Activated naive CD4-positive, alpha-beta T cell treated with anti-CD3 and anti-CD28 coated beads for 36 hours (primary cell): ENCODE measurements at places on chromosomes 5 and 9.
A peak's percentile ranks its signal among the peaks of the same experiment; 100 is the strongest.

DNA sequence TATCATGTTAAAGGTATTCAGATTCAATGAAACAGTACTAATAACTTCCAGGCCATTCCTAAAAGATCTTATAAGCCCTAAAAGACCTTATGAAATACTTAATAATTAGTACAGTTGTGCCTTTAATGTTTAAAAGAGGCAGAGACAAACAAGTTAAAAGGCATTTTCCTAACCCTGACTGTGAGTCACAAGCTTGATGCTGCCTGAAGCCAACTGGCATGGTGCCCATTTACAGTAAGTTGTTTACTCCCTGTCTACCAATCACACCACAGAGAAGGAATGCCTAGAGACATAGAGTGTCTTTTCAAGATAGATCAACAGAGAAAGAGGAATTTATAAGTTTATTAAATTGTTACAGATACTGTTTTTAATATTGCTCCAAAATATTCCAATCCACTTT lies 47.8 kb downstream of the NR3C1 start:
- peak; percentile 60 for DNase-seq

DNA sequence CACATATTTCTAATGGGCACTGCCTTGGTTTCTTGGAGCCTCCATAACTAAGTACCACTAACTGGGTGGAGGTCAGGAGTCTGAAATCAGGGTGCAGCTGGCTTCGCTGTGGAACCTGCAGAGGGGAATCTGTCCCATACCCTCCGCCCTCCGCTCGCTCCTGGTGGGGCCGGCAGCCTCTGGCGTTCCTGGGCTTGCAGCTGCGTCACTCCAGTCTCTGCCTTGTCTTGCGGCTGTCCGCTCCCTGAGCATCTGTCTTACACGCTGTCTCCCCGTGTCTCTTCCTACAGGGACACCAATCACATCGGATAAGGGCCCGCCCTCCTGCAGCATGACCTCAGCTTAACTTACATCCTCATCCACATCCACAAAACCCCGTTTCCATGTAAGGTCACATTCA lies 45.4 kb downstream of the NTNG2 start:
- DNase-seq = no peak

DNA sequence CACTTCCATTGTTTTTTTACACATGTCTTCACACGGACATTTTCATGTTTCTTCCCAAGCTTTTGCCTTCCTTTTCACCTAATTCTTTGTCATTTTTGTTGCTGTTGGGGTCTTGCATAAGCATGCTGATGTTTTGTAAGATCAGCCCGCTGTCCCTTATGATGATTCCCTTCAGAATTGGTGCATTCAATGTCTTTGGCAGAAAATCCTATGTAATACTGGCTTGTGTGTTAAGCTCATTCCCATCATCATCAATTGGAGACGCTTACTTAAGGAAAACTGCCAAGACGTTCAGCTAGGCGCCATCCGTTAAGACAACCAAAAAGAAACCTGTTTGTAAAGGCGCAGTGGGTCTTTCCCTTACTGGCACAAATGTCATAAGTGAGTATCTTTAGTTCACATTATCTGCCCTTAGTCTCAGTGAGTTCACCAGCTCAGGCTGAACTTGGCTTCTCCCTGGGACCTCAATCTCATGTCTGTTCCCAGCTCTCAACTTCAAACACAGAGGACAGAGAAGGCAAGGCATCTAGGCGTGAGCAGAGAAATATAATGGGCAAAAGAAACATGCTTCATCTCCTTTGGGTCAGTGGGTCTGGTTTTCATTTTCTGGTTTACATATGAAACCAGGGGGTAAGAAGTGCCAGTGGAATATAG lies 97.9 kb downstream of the EFNA5 start:
- DNase-seq = no peak

DNA sequence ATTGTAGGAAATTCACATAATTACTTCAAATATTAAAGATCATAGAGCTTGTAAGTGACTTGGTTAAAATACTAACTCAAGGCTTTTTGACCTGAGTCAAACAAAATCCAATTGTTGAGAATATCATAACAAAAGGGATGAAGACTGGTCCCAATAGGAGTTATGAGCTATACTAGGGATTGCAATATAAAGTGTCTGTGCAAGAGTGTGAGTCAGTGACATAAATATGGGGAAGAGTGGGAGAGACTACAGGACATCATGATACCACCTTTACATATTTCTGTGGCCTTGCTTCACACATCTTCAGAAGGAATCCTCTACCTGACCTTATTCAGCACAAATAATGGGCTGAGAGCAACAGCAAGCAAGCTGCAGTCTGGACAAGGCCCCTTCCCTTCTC lies 180.9 kb upstream of the SLC24A2 start:
- no peak for DNase-seq

DNA sequence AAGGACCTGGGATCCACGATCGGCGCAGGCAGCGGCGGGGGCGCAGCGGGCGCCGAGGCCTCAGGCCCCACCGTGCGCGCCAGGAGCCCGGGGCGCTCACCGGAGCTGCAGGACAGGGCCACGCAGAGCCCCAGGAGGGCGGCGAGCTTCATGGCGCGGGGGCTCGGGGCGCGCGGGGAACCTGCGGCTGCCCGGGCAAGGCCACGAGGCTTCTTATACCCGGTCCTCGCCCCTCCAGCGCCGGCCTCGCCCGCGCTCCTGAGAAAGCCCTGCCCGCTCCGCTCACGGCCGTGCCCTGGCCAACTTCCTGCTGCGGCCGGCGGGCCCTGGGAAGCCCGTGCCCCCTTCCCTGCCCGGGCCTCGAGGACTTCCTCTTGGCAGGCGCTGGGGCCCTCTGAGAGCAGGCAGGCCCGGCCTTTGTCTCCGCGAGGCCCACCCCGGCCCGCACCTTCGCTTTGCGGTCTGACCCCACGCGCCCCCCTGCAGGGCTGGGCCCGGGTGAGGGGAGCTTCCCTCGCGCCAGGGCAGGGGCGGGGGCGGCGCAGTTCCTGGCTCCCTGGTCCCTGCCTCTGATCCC lies at the start of gene SCGB3A1:
Gene SCGB3A1, minus strand, starts transcription at position 189 of the 577 bp plus-strand sequence. Its CDS starts 37 bp downstream, at position 152.
- DNase-seq = no peak

DNA sequence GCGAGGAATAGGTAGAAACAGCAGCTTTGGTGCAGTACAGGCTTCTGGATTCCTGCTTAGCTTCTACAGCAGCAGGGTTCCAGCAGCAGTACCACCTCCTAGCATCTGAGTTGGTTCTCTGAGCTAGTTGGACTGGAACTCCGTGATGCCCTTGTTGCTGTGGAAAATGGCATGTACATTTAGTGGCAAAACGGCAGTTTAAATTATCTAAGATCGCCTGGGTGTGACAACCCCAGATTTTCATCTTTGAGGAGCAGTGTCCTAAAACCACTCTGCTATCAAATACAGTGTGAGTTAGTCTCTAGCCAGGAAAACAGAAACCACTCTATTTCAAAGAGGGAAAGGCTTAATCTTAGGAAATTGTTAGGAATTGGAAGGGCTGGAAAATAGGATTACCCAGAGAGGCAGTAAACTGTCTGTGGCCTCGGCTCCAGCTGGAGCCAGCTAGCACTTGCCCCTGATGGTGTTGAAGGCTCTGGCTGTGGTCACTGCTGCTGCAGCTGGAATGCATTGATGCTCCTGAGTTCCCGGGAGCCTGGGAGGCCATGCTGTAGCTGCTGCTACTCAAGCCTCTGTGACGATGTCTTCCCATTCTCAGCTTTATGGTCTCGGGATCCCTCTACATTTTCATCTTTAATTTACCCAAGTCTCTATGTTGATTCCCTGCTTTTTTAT lies 29.4 kb downstream of the RAD23B start:
- DNase-seq = no peak

DNA sequence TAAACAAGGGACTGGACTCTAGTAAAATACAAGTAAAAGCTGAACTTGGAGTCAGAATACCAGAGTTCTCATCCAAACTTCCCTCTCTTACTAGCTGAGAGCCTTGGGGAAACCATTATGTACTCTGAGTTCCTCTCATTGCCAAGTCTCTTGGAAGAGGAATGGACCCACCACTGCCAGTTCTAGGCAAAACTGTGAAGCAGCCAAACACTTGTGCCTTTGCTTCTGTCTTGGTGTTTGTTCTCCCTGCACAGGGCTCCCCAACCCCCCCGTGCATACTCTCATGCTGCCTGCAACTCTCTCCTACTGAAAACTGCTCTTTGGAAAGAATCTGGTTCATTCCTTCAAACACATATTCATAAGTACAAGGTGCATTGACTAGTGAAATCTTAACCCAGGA lies 102.6 kb downstream of the PDZD2 start:
- DNase-seq = no peak

- peak; percentile 63 for DNase-seq
Observed at GRCh38 chr5:135324897-135325650, 74.0 kb downstream of the MACROH2A1 start.

GRCh38 chr5:167308466-167308865 lies 983.0 kb upstream of the WWC1 start:
- DNase-seq = no peak

- DNase-seq = no peak
Observed at GRCh38 chr5:173271419-173271818, 36.4 kb upstream of the NKX2-5 start.

DNA sequence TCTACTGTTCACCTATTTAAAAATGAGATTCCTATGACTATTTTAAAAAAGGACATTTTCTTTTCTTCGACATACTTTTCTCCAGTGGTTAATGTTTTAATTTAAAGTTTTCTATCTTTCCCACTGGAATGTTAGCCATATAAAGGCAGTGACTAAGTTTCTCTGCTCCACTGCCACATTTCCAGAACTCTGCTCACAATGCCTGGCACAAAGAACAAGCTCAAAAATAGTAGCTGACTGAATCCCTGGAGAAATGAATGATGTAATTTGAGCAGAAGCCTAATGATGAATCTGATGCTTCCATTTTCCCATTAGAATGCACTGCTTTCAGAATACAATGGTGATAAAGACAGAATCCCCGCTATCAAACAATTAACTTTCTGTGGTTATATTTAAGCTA lies 817.8 kb downstream of the MTRR start:
- DNase-seq = no peak

GRCh38 chr9:93577078-93577974 lies 942 bp downstream of the PHF2 start:
- DNase-seq = peak; percentile 23
